ENCODE measurements at places on chromosomes 5 and 9.

GRCh38 chr9:128628471-128629048 lies 28.1 kb downstream of the DYNC2I2 start:
- no peak for DNase-seq

DNA sequence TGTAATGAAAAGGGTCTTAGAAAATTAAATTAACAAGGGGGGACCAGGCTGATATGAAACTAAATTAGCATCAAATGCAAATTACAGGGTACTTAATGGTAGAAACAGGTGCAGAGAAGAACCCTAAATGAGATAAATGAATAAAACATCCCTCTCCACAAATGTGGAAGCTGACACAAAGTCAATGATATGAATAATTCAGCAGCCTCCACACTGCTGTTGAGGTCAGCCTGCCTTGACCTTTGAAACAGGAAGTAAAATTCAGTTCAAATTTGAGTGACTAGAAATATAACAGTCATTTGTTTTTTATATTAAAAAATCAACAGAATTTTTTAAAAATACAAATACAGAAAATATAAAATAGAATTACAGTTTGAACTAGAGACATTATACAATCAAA lies 40.0 kb downstream of the EBF1 start:
- DNase-seq: no peak

DNA sequence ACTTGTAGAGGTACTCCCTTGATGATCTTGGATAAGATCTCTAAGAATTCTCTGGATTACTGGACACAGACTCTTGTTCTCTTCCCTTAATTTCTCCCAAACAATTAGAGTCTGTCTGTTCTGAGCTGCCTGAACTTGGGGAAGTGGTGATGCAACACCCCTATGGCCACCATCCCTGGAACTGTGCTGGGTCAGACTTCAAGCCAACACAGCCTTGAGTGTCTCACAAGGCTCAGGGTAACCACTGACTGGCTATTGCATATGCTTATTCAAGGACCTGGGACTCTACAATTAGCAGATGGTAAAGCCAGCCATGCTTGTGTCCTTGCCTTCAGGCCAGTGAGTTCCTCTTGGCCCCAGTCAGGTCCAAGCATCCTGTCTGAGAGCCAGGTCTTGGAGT lies 504.5 kb downstream of the MAN2A1 start:
- no peak for DNase-seq

DNA sequence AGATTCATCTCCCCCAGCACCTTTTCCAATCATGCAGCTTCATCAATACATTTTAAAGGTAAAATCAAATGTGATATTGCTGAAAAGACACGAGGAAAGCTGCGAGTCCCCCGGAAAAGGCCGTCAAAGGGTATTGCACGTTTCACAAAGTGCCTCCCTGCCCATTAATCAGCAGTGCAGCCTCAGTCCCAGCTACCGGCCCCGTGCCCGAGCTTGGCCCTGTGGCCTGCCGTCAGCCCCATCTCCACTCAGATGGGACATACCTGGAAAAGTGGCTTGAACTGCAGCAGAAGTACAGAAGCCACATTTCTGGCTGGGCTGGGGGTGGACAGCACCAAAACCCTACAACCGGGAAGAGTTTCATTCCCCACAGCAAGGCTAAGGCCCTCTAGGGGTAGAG lies 39.9 kb upstream of the EQTN start:
- DNase-seq: no peak

DNA sequence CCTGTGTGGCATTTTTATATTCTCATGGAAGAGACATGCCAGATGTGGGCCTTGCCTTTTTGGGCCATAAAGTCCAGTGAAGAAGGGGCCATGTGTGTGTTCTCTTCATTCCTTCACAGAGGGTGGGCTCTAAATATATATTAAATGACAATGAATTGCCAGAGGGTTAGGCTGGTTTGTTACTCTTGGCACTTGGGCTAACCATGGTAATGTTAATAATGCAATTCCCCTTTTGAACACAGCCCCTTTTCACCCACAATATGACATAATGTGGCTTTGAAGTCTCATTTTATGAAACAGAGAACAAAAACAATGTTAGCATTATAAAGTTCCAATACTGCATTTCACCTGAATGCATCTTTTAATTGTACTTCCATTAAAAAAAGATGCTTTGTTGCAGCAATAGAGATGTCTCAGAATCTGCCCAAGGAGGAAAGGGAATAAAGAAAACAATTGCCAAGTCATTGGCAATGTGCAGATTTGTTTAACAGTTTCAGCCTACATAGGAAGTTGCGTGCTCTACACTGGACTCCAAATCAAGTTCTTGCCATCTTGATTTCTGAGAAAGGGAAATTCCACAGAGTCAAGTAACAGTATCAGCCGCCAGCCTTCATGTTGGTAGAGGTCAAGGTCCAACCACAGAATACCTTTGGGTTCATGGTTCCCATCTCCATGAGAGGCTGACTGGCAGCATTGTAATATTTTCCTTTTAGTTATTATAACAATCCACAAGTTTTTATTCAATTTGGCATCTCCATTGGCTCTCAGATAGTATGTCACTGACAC lies 141.9 kb downstream of the SLC12A2 start:
- DNase-seq: no peak

DNA sequence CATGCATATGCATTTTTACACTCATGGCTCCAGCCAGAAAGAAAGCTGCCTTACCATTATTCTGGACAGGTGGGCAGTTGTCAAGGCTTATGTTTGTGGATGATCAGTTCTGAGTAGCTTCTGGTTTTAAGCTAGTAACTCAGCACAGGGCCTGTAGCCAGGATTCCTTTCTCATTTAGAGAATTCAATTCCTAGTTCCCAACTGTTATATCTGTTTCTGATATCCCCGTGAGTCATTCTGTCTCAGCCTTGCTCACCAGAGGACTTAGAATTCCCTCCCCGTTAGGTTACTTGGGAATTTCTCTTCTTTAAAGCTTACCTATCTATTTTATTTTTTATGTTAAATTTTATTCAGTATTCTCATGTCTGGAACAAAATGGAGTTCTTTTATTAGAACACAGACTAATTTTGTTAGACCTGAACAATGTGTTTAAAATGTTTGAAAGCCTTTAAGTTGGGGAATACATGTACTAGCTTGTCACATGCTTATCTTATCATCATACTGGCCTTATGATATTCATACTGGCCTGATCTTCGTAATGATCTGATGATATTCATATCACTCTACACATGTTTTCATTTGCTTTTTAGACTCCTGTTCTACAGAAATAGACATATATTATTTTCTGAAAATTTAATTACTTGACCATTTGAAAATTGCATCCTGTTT lies 47.1 kb downstream of the CAST start:
- DNase-seq: no peak

DNA sequence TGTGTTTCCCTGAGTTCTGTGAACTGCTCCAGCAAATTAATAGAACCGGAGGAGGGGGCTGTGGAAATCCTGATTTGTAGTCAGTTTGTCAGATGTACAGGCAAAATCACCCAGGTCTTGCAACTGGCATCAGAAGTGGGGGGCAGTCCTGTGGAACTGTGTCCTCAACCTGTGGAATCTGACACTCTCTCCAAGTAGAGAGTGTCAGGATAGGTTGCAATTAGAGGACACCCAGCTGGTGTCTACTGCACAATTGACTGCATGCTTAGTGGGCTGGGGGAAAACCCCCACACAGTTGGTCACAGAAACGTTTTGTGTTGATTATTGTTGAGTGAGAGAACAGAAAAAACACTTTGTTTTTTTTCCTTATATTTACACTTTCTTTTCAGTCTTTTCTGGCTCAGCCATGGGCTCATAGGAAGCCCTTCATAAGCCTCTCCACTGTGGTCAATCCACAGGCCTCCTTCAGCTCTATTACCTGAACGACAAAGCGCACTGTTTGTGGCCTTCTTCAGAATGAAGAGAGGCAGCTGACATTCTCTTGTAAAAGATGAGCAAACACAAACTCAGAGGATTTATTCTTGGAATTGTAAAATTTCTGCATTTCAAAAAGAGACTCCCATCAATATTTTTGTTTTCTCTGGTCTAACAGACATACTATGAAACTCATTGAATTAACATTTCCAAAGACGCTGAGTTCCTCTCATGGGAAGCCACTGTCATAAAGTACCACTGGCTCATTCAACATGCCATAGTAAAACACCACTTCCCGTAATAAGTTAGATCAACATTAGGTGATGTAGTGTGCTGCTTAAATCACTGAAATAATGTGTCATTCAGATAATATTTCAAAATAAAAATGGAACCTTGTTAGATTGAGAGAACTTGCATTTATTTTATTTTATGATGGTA lies 348.9 kb upstream of the RFX3 start:
- no peak for DNase-seq

GRCh38 chr5:123875561-123876275 lies 363.7 kb downstream of the CSNK1G3 start:
- no peak for DNase-seq

DNA sequence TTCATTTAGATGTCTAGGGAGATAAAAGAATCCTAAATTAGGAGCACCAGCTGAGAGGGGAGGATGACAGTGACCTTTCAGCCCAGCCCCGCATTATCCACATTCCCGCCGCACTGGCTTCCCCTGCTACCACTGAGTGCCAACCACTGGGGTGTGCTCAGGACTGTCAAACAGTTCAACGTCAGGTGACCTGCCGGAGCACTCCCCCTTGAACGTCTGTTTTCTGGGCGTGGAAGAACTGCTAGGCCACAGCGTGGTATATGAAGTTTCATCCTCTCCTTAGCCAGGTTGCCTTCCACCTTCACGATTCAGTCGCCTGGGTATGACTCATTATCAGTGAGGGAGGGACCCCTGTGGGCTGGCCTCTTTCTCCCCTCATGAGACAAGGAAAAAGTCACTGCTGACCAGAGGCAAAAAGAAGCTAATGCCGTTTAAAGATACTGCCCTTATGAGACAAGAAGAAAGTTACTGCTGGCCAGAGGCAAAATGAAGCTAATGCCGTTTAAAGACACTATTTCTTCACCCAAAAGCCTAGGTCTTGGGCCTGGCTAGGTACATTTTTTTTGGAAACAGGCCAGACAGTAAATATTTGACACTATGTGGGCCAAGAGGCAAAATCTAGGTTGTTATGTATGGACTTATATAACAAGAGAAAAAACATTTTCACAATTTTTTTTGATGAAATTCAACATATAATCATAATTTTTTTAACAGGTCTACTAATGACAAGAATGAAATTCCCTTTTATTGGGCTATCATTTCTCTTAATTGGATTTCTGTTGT lies 4.6 kb downstream of the NMRK1 start:
- DNase-seq: no peak

DNA sequence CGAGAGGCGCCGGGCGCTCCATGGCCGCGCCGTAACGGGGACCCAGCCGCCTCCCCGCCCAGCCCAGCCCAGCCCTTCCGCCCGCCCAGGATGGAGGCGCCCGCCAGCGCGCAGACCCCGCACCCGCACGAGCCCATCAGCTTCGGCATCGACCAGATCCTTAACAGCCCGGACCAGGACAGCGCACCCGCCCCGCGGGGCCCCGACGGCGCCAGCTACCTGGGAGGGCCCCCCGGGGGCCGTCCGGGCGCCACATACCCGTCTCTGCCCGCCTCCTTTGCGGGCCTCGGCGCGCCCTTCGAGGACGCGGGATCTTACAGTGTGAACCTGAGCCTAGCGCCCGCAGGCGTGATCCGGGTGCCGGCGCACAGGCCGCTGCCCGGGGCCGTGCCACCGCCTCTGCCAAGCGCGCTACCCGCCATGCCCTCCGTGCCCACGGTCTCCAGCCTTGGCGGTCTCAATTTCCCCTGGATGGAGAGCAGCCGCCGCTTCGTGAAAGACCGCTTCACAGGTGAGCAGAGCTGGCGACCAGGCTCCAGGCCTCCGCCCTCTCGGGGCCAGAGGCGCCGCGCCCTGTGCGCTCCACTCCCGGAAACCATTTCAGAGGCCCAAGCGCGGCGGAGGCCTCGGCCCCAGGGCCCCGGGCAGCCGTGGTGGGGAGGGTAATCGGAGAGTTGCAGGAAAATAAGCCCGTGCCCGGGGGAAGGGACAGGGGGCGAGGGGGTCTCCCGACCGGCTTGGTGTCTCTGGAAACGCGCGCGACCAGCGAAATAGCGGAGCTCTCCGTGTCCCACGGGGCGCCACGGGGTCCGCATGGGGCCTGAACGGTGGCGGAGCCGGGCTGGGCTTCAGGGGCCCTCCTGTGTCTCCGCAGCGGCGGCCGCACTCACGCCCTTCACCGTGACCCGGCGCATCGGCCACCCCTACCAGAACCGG lies 496 bp downstream of the TLX3 start:
- no peak for DNase-seq

DNA sequence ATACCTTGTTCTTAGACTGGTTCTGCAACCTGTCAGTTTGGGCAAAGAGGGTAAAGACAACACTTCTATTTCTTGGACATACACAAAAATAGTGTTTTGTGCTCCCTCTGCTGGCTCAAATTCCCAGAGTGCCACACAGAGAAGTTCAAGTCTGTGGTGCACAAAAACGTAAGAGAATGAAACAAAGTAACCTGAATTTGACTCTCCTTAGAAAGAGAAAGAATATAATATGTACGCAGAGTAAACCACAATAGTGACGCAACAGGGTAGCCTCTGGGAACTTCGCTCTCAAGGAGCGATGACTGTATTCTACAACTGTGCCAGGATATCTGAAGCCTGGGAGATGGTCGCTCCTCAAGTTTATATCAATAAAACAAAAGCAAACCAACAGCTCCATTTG lies 18.5 kb downstream of the DDX31 start:
- DNase-seq: no peak

DNA sequence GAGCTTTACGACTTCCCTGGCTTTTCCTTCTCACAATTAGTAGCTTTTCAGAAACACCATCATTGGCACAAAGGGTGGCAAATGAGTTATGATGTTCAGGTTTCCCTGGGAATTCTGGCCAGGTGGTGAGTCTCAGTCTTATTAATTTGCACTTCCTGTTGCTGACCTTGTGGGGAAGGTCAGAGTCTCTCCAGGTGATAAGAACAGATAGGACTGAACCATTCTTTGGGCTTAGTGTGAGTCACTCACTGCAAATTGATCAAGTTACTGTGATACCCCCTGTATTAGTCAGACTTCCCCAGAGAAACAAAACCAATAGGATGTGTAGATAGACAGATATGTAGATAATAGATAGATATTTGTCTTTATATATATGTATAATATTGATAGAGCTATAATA lies 53.8 kb upstream of the RANBP3L start:
- no peak for DNase-seq

- no peak for DNase-seq
Observed at GRCh38 chr5:120367896-120368634, 96.0 kb upstream of the PRR16 start.

DNA sequence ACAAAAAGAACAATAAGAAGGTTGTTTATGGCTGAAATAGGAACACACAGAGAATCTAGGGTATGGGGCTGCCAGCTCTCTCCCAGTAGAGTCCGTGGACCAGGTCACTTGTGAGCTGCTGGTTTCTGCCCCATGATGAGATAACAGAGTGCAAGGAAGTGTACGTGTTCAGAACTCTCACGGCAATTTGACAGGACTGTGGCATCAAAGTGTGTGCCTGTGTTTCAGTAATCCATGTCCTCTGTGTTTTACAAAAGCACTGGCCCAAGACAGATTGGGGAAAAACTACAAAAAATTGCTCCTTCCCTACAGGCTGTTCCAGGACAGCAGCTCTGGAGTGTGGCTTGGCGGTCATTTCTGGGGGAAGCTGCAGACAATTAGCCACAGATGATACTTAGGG lies 184.6 kb downstream of the AUH start:
- no peak for DNase-seq

Measured in CD4-positive, CD25-positive, alpha-beta regulatory T cell (primary cell).